ENCODE measurements at places on chromosomes 2 and 18.

DNA sequence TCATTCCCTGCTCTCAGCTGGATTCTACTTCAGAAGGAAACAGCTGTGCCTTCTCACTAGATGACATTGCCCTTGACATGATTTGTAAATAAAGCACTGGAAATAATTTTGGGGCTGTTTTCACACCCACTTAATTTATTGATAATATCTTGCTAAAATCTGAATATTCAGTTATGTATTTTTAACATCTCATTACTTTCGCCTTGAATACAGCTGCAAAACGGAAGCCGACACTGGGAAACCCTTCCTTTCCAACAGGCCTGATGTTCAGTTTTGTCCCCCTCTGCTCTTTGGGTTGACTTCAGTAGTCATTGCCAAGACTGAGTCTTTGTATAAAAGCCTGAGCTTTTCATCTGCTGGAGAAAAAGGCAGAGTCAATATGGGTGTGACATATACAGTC is 82.7 kb downstream of the DOCK10 start:
- DNase-seq = no peak

DNA sequence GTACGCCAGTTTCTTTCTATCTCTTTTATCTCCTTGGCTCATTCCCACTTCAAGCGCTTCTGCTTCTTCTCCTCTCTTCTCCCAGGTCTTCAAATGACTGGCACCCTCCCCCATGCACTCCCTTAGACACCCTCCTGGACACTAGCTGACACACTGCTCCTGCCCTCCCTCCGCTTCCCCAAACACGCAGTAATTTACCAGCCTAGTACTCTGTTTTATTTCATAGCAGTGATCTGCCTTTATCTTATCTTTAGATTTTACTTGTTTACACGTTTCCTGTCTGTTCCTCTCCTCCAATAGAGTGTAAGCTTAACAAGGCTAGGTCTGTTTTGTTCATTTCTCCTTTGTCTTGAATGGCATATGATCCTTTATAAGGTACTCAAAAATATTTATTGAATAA is 93.9 kb downstream of the SCN3A start:
- no peak for DNase-seq

DNA sequence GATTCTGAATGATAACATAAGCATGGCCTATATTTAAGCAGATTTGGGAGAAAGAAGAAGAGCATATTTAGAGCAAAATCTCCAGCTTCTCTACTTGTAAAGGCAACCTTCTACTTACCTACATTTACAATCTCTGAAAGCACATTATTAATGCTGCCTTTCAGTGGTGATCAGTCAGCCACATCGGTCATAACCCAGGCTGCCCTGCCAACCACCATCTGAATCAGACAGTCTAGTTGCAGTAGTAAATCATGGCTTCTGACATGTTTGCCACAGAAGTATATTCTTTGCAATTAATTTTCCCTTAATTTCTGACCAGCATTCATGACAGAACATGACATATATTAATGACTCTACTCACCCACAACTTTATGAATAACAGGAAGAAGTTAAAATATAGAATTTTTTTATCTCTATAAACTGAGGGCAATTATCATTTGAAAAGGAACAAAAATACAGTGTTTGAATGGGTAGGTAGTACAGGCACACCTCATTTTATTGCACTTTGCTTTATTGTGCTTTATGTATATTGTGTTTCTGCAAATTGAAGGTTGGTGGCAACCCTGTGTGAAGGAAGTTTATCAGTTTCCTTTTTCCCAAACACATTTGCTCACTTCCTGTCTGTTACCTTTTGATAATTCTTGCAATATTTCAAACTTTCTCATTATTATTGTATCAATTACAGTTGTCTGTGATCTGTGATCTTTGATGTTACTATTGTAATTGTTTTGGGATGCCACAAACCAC is 531.6 kb upstream of the CHAC2 start:
- DNase-seq = no peak

DNA sequence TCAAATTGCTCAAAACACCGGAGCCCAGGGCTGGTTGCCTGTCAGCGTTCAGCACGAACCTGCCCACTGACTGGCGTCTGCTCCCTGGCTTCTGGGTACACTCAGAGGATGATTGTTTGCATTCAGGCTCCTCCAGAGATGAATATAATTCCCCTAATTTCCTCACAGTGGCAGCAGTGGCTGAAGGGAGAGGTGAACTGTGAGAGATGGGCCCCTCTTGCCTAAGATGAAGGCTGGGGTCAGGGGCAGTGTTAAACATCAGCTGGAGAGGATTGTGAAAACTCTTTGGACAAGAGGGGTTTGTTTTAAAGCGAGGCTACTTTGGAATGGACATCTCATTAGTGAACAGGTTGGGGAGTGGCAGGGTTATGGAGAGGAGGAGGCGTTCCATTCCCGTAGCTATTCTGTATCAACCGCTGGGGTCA is 31.0 kb downstream of the TCF7L1 start:
- no peak for DNase-seq

GRCh38 chr2:65495251-65495877 is 63.0 kb upstream of the SPRED2 start:
- peak; percentile 9 for DNase-seq

GRCh38 chr18:76495435-76496193 is 572 bp upstream of the ZNF516 start:
- DNase-seq = no peak

DNA sequence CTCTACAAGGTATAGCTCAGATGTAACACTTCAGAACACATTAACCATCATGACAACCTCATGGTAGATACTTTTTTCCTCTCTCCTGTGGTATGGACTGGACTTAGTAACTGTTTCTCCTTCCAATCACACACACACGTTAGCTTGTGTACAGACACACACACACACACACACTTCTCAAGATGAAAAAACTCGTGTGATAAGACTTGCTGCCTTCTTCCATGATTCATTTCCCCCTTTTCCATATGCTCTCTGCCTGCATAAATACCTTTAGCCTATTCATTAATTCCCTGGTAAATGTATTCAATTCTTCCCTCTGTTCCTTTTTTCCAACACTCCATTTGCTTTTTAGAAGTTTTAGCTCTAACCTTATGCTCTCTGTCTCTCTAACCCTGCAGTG is 118.9 kb upstream of the TANK start:
- DNase-seq = no peak

GRCh38 chr2:172215936-172216335 is 113.2 kb upstream of the DLX2 start:
- DNase-seq = no peak

GRCh38 chr2:68789603-68790002 is 55.0 kb downstream of the ARHGAP25 start:
- DNase-seq = no peak

- DNase-seq = no peak
Measured at GRCh38 chr2:225002656-225003045, 39.6 kb downstream of the DOCK10 start.

- peak; percentile 51 for DNase-seq
Measured at GRCh38 chr2:191051825-191052778, 38.1 kb upstream of the STAT1 start.

- DNase-seq = no peak
Measured at GRCh38 chr2:217075268-217076057, 215.6 kb upstream of the TNP1 start.

DNA sequence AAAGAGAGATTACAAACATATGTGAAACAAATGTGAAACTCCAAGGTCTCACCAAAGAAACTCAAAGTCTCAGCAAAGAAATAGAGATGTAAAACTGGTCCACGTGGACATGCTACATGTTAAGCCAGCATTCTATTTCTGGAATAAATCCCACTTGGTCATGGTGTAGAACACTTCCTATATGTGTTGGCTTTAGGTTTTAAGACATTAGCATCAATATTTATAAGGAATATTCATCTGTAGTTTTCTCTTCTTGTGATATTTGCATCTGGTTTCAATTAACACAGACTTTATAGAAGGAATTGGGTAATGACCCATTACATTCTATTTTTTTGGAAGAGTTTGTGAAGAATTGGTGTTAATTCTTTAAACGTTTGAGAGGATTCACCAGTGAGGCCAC is 133.1 kb downstream of the COPS8 start:
- DNase-seq = no peak

DNA sequence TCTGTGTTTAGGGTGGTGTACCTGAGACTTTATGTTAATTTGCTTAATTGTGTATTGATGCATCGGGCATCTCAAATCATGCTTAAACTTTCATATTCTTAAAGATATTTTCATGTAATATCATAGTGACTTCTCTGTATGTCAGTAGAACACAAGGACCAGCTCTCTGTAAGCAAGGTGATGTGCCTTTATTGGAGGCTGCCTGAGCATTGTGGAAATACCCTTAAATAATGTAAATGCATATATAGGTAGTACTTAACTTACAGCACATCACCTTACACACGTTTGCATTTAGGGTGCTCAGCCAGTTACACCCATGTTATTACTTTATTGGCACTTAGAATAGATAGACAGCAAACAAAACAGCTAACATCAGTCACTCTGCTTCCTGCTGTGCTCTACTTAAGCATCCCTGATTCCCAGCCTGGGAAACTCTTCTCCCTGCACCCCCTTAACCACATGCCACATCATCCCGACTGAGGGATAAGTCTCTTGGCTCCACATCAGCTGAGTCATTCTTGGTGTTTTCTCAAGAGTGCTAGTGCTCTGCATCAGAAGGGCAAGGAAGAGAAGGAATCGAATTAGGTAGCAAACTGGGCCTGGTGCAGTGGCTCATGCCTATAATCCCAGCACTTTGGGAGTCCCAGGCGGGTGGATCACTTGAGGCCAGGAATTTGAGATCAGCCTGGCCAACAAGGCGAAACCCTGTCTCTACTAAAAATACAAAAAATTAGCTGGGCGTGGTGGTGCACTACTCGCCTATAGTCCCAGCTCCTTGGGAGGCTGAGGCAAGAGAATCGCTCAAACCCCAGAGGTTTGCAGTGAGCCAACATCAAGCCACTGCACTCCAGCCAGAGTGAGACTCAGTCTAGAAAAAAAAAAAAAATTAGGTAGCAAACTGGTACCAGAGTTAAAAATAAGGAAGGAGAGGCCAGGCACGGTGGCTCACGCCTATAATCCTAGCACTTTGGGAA is 108.7 kb downstream of the MAP3K20 start:
- no peak for DNase-seq

Data from G401 (cell line).